ENCODE measurements at places on chromosomes 12 and 14.
A peak's percentile ranks its signal among the peaks of the same experiment; 100 is the strongest.

GRCh38 chr14:93045965-93046704 is 69.6 kb downstream of the ITPK1 start:
- DNase-seq, result no peak

GRCh38 chr12:51326698-51327439 is 2.9 kb upstream of the BIN2 start:
- peak; percentile 37 for DNase-seq

- DNase-seq, result peak; percentile 18
Observed at GRCh38 chr12:49059299-49060171, 1.1 kb downstream of the KMT2D start.

DNA sequence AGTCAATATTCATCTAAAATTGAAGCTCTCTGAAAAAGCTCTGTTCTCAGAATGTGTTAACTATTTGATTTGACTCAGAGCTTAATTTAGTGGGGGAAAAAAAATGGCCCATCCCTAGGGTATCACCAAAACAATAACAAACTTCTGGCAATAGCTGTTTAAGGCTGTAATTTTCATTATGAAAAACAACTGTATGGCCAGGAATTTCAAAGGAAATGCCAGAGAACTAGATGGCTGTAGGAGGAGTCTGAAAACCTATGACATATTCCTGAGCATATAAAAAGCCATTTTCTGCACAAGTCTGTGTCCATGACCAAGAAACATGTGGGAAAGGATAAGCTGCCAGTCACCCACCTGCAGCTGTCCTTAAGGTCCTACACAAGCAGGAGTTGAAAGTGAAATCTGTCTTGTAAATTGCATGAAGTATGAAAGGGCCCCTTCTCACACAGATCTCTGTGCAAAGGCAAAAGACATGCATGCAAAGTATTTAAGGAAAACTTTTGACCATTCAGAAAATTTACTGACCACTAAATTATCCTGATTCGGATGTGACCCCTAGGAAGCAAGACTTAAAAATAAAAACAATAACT is 299.1 kb downstream of the BTG1 start:
- DNase-seq, result no peak

DNA sequence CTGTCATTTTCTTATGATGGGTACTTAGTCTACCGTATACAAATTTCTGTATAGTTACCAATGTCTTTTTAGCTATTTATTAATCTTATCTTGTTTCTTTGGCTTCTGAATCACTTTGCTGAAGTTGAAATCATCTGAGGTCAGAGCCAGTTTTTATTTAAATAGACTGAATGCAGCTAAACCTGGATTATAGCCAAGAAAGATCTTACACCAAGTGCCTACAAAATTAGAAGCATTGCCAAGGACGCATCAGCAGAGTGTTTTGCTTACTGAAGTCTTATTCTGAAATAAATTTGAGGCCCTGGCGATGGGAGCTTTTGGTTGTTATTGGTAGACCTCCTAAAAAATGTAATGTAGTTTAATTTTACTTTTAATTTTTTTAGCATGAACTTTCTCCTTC is 128.2 kb downstream of the RGS6 start:
- DNase-seq, result no peak

- DNase-seq, result no peak
Observed at GRCh38 chr14:22332686-22333421, 256.2 kb downstream of the DAD1 start.

Measured in CD4-positive, alpha-beta T cell treated with Interleukin-10 for 1 hour (primary cell).